Stimulated activated CD4-positive, alpha-beta T cell treated with anti-CD3 and anti-CD28 coated beads, Interleukin-15, amount 100 ng/mL, for 24 hours (primary cell): ENCODE measurements at places on chromosomes 2 and 18.

DNA sequence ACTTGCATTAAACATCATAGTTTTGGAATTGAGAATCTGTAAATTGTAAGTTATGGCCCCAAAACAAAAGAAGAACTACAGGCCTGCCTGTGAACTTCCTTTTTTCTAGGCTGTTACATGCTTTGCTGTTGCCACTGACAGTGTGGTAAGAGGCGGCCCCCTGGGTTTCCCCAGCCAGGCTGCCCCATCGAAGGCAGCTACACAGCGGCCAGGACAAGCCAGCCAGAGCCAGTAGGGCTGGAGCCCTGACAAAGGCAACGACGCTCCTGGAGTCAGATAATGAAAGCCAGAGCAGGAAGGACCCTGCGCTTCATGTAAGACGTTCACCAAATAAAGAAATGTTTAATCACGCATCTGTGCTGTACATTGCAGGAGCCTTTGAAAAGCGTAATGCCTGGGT lies 55.0 kb downstream of the ANKRD44 start:
- peak; percentile 82 for DNase-seq

GRCh38 chr2:86301009-86301408 lies 36.4 kb downstream of the REEP1 start:
- DNase-seq, result no peak

GRCh38 chr2:219057709-219058540 lies 2.8 kb downstream of the IHH start:
- peak; percentile 86 for DNase-seq

GRCh38 chr2:171160956-171161740 lies 455 bp upstream of the TLK1 start:
- peak; percentile 73 for DNase-seq

GRCh38 chr2:186456941-186457340 lies 29.1 kb upstream of the ZC3H15 start:
- no peak for DNase-seq

GRCh38 chr2:105235388-105236059 lies 6.0 kb upstream of the GPR45 start:
- DNase-seq, result peak; percentile 83
